ENCODE measurements at places on chromosomes 6 and 20.

DNA sequence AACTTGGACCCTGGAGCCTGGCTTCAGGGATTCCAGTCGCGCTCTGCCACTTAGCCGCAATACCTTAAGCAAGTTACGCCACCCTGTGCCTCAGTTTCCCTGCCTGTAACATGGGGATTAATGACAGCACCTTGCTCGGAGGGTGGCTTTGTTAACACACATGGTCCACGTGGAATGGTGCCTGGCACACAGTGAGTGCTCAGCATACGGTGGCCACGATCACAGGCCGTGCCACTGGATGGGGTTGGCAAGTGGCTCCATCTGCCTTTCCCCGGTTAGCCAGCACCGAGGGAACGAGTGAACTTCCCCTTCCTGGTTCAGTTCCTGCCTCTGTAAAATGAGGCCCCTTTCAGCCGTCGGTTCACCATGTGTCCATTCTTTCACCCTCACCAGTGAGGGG lies 17.2 kb downstream of the C6orf132 start:
- DNase-seq, result no peak

GRCh38 chr6:148779142-148779562 lies 32.3 kb downstream of the UST start:
- DNase-seq, result no peak

DNA sequence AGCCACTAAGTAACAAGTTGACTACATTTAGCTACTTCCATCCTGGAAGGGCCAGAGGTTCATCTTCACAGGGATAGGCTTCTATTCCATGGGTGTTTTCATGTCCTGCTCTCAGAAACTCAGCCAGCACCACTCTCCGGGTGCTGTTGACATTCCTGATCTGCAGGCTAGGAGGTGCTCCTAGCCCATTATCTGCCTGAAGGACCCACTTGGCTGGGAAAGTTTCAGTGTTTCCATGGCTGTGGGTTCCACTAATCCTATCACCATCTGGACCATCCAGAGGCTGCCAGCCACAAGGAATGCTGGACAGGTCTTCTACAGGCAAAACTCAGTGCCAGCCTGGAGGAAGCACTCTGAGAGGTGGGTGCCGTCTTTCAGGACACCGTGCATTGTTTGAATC lies 45.2 kb downstream of the HLA-G start:
- no peak for DNase-seq

DNA sequence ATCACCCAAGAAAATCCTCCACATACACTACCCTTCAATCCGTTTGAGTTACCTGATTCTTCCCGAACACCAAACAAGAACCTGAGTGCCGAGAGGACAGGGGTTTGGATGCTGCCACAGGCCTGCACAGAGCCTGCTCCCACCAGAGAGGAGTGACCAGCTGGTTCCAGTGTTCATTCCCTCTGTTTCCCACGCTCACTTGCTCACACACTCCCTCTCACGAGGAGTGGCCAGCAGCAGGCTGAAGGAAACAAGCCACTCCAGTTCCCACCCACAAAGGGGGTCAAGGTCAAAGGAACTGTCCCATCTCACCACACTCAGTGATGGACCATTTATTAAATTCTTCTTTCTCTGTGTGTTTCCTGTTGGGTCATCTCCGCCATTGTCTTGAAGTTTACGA lies 97.2 kb upstream of the SNX9 start:
- no peak for DNase-seq

GRCh38 chr20:2394411-2395055 lies 13.8 kb downstream of the TGM6 start:
- DNase-seq, result no peak

GRCh38 chr20:64069614-64070243 lies 6.7 kb downstream of the TCEA2 start:
- DNase-seq, result no peak

DNA sequence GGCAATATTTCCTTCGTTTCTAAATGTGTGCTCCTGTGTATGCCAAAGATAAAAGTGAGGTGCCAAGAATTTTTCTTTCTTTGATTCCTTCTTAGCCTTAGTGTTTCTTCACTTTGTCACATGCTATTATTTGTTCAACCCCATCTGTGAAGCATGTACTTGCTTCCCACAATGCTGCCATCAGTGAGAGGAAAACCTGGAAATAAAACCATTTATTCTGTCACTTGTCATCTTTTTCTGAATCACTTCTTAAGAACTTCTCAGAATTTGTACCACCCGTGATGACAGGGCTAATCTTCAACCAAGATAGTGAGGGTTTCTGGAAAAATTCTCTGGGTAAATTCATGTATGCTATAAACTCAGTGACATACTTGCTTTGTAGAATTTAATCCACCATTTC lies 450.1 kb downstream of the COL12A1 start:
- DNase-seq, result no peak

GRCh38 chr6:111563581-111563980 lies 42.1 kb downstream of the TRAF3IP2 start:
- no peak for DNase-seq

DNA sequence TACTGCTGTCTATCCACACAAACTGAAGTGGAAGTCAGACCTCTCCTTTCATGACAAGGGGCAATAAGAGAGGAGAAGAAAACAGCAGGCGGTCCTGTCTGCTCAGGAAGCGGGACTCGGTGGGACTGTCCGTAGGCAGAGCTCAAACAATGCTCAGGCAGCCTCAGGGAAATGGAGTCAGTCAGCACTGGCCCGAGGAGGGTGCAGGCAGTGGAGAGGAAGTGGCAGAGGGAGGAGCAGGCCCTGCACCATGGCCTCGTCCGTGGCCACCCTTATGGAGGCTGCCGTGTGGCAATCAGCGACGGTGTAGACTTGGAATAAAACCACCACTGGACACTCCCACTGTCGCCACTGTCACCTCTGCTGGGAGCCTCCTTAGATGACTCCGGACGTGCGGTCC lies 19.6 kb downstream of the FOXC1 start:
- DNase-seq, result no peak

DNA sequence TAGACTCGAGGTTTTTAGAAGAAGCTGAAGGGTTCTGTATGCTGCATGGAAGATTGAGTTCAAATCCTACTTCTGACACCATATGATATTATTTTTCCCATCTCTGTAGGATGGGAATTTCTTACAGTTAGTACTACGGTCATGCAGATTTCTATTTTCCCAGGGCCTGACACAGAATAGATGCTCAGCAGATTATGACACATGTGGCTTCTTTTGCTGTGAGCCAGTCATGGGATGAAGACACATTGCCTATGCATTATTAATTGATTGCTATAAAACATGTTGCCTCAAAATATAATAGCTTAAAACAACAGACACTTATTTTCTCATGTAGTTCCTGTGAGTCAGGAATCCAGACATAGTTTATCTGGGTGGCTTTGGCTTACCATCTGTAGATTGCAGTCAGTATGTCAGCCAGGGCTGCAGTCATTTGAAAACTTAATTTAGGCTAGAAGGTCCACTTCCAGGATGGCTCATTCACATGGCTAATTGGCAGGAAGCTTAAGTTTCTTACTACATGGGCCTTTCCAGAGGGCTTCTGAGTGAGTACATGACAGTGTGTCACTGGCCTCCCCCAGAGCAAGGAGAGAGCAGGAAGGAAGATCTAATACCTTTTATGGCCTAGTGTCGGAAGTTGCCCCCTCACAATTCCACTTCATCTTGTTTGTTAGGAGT lies 29.5 kb downstream of the TOP1 start:
- no peak for DNase-seq

DNA sequence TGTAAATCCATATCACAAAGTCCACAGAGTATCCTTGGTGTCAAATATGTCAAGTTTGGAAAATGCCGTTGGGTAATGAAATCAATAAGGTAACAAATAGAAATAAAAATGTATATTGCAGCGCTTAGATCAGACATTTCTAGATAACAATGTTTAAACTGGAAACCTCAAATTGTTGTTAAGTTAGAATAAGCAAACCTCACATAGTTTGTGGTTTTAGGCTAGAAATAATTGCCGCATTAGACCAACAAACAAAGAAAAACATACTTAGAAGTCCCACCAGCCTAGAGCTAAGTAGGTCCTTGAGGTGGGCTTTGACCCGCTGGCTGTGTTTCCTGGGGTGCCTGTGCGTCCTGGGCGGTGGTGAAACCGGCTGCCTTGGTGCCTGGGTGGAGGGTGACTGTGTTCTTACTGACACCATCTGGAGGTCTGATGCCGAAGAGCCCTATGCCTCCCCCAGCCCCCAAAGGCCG lies 71.4 kb downstream of the DACT2 start:
- no peak for DNase-seq

- DNase-seq, result no peak
Measured at GRCh38 chr6:167079853-167080297, 43.0 kb upstream of the CCR6 start.

- no peak for DNase-seq
Measured at GRCh38 chr6:154529957-154530356, 19.5 kb upstream of the CNKSR3 start.

- no peak for DNase-seq
Measured at GRCh38 chr6:6046716-6047115, 40.0 kb upstream of the NRN1 start.

DNA sequence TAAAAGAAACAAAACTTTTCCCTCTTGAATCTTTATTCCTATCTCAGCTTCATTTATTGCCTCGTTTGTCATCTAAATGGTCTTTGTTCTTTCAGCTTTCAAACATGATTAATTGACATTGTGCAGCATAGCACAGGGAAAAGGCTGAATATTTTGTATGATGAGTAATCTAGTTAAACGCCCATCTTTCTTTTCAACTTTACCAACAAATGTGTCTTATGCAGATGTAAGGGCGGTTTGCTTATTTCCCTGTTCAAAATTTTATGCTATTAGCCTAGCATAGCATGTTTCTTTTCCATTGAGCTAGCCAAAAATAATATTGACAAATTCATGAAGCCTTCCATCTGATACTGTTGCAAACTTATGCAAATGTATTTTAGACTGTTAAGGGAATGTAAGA lies 176.4 kb upstream of the AKAP12 start:
- DNase-seq, result no peak

- DNase-seq, result no peak
Measured at GRCh38 chr6:10221178-10221577, 193.7 kb downstream of the TFAP2A start.
